ENCODE measurements at places on chromosomes 5 and 9. TPM values are rescaled to one million over a fixed set of nuclear protein-coding genes. Genes with fewer than 3 reads are reported as not detected.

DNA sequence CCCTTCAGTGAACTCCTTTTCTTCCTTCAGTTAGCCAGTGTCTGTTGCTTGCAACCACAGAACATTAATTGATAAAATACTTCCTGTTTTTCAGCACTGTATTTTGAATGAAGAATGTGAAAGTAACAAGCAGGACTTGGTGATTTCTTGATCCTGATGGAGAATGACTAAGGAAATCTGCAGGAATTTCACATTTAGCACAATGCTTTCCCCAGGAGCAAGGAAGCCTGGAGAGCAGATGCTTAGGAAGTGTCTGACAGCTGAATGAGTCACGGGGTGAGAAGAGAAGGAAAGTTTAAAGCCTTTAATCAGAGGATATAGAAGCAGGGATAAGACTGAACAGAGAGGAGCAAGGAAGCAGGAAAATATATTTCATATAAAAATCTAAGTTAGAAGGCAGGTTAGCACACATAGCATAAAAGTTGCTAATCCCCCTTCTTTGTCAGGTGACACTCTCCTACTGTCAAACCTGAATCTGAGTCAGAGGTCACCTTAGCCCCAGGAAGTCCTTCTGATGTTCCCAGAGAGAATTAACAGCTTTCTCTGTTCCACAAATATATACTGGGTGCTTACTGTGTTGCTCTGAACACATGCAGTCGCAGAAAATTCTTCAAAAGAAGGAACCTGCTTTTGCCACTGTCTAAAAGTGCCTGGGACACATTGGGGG is 59.7 kb downstream of the GNA14 start:
- no peak for DNase-seq

The SKP2 gene
- total RNA-seq = 33.0 TPM

DNA sequence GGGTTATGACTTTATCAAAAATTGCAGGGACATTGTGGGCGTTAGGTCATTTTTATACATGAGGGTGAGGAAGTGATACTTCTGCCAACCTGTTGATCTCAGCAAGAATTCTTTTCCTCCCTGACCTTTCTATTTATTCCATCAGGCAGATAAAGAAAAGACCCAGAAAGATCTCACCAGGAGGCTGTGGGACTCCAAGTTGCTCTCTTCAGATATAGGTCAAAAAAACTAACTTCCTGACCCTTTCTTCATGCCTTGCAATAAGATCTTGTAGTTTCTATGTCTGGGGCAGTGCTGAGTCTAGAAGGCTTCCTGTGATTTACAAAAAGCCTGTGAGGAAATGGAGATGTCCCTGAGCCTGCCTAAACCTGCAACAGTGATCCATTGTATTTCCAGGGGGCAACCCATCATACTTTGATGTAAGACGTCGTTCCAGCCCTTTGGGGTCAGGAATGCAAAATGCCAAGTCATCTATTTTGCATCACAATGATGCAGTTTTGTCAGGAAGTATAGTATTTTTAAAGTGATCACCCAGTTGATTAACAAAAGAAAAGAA is 22.0 kb upstream of the PIK3R1 start:
- no peak for DNase-seq

The GPX3 gene
- not detected for total RNA-seq

The CAMSAP1 gene
- 31.6 TPM for total RNA-seq

- no peak for DNase-seq
Measured at GRCh38 chr5:151144275-151144674, 13.3 kb downstream of the ANXA6 start.

GRCh38 chr5:14512574-14512973 is 69.0 kb upstream of the OTULINL start:
- no peak for DNase-seq

DNA sequence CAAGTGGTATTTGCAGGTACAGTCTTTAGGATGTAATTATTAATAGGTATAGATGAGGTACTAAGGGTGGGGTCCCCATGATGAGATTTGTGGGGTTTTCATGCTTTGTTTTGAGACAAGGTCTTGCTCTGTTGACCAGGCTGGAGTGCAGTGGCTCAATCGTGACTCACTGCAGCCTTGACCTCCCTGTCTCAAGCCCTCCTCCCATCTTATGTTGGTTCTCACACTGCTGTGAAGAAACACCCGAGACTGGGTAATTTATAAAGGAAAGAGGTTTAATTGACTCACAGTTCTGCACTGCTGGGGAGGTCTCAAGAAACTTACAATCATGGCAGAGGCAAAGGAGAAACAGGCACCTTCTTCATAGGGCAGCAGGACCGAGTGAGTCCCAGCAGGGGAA is 217.5 kb downstream of the CDK5RAP2 start:
- DNase-seq = no peak

DNA sequence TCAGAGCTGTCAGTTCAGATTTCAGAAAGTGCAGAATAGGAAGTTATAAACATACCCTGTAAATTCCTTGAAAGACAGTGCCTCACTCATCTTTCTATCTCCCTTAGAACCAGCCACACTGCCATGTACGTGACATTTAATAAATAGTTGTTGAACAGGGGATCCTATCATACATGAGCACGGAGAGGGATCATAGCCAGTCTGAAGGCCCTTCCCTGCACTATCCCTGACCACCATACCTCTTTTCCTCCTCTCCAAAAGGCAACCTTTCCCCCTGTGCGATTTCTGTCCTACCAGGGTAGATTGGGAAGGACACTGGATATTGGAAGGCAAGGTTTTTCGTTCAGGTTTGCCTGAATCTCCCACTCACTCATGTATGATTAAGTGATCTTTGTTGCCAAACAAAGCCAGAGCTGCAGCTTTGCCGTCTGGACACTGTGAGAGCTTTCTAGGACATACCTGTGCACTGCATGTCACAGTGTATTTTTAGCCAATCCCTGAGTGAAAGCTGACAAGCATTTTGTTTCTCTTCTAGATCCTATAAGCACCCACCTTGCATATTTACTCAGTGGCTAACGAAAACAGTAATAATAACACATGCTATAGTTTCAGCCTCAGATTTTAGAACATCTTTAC is 986.5 kb upstream of the WWC1 start:
- DNase-seq = no peak

DNA sequence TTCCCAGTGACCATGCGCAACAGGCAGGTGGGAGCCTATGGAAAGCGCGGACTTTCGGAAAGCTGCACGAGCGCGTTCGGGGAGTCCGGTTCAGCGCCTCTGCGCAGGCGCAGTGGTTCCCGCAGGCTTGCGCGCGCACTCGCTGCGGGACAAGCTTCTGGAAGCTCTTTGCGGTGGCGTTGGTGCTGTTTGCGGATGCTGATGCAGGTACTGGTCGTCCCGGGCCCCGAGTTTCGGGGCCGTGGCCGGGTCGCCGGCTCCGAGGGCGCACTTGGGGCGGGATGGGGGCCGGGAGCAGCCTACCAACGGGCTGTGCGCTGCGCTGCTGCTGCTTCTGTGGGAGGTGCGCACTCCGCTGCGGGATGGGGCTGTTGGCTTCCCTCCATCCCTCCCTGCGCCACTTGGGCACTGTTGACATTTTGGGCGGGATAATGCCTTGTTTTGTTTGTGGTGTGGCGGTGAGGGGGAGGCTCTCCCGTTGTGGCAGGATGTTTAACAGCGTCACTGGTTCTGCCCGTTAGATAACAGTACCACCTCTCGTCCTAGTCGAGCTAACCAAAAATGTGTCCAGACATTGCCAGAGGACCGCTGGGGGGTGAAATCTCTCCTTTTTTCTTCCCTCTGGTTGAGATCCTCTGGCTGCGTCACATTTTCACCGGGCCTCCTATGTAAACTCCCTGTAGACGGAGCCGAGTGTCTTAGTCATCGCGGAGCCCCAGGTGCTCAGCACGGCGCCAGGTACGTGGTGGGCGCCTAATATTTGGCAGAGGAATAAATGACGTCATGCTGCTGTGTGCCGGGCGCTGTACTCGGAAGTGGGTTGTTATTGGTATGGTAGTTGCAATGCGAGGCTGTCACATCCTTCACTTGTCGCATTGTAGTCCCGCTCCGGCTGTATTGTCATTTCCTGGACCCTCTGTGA is at the start of gene ZNF483:
ZNF483 (plus strand) TSS at position 124 of the 922 bp plus-strand sequence. CDS start 2,217 bp downstream, outside the sequence.
- DNase-seq = peak; percentile 68

The NTMT1 gene
- total RNA-seq = 33.6 TPM

DNA sequence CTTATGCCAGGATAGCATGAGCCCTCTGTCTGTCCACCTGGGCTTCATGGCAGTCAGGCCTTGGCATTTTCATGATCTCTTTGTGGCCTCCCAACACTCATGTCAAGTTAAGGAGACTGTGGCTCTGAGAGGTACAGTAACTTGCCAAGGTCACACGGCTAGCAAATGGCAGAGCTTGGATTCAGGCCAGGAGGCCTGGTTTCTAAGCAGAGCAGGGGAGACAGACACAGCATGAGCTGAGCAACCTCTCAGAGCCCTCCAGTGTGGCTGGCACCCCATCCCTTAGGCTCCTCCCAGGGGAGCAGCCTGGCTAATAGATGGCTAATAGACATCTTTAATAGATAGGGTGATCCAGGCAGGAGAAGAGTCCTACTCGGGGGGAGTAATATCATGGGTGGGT is 4.1 kb downstream of the SYNPO start:
- DNase-seq = no peak

The UBAP1 gene
- total RNA-seq = 27.0 TPM

DNA sequence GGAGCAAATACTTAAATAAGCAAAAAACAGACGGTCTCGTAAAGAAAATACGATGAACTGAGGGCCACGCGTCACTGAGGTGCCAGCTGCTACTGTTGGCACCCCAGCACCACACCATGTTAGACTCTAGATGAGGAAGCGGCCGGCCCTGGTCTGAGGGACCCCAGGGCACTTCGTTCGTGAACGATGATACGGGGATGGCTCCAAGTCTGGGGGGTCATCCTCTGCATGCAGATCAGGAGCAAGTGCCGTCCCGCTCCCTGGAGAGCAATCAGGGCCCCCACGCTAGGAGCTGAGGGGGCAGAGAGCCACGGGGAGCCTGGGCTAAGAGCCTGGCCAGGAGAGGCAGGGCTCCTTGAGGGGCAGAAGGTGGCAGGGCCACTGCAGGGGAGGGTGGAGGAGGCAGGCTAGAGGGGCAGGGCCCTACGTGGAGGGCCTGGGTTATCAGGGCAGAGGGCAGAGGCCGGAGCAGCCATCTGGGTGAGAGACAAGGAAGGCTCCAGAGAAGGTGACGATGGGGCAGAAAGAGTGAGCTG is 24.1 kb downstream of the SARDH start:
- no peak for DNase-seq

All from B cell (primary cell).